Bronchial epithelial cell (primary cell): ENCODE measurements at places on chromosomes 1 and 21. TPM values are rescaled to one million over a fixed set of nuclear protein-coding genes. Genes with fewer than 3 reads are reported as not detected.

DNA sequence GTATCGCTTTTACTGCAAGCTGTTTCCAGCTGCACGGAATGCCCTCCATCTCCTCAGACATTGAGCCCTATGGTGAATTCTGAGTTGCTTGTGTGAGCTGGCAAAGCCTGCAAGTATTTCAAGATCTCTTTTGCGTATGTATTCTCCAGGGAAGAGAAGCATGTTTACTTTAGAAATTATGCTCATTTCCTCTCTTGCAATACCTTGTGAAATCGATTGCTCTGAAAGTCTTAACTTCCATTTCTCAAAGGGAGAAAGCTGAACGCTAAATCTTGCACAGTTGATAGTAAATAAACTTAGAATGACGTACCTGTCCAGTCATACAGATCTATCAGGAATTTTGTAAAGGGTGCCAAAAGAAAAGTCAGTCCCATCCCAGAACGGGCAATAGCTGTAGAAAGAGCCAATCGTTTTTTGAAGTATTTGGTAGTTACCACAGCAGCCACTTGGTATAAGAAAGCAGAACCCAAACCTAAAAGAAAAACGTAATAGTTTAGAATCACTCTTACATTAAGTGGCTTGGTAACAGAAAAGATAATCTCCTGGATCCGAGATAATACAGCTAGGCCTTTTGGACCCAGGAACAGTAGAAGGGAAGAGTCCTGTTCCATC lies 10.0 kb downstream of the SLC16A4 start:
- DNase-seq: peak; percentile 41

DNA sequence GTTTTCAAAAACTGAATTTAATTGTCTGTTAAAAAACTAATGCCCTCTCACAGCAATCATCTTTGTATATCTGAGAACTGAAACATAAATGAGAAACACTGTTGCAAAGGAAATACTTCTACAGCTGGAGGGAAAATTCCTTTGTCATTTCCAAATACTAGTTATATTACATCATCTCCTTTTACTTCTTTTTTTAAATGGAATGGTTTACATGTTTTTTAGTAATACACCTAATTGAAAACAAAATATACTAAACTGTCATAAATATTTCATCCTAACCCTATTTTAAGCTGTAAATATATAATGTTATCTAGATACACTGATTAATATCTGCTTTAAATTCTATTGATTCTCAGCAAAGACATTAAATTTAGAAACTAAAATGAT lies 19.1 kb downstream of the CDC42BPA start:
- DNase-seq: peak; percentile 71

- DNase-seq: peak; percentile 92
Measured at GRCh38 chr1:108154314-108154713, 45.8 kb downstream of the SLC25A24 start.

GRCh38 chr1:119635811-119636390 lies 12.2 kb downstream of the ZNF697 start:
- peak; percentile 44 for DNase-seq

DNA sequence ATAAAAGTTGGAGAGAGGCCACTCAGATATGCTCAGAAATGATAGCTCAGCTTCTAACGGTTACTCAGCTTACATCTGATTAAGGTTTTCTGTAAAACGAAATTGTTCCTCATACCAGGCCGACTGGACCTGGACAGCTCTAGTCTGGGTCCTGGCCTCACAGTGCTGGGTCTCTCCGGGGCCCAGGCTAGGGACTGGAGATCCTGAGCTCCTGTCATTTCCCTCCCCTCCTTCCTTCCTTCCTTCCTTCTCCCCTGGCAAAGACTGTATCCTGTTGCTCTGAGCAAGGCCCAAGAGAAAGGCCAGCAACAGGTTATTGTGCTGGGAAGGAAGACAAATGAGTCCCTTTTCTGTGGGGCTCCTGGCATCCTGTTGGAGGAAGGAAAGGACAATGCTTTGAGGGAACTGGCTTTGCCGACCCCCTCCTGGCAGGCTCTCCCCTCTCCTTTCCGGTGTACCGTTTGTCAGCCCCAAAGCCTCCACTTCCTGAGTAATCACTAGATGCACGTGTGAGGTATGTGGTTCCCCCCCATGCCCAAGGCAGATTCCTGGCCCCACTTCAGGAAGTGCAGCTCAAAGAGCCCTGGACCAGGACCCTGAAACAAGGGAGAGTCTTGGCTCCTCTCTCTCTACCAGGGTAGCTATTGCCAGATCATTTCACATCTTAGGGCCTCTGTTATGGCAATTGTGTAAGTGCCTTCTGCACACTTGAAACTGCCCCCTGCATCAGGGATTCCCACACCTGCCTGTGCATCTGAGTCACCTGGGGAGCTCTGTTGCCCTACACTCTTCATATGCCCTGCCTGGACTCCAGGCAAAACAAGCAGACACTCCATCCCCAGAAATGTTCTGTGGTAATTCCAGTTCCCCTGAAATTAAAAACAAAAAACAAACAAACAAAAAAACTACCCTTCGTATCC lies 212.7 kb upstream of the FGGY start:
- peak; percentile 44 for DNase-seq

GRCh38 chr1:11318982-11319381 lies 46.0 kb downstream of the UBIAD1 start:
- DNase-seq: no peak

- no peak for DNase-seq
Measured at GRCh38 chr1:43729816-43730463, 22.6 kb downstream of the ST3GAL3 start.

C8B gene
- not detected in 2 replicates for total RNA-seq

PRR9 gene
- total RNA-seq: not detected in 2 replicates

BTBD19 gene
- total RNA-seq: 0.53 and 0.77 TPM in 2 replicates
